ENCODE measurements at places on chromosomes 2 and 18.

DNA sequence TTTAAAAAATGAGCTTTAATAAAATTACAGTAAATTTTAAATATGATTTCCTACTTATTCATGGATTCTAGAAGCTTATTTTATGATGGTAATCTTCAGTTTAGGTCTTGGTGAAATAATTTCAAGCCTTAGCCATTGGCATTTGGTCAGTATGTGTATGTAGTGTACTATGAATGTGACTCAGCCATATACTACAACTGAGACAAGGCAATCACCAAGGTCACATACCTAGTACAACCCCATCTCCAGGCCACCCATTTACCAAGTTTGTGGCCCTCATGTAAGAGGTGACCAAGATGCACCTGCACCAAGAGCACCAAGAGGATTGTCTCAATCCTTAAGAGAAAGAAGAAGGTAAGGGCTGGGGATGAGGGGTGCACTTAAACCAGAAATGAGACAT is 54.8 kb upstream of the FRZB start:
- no peak for DNase-seq

GRCh38 chr18:34921811-34922385 is 119.3 kb upstream of the MAPRE2 start:
- DNase-seq = no peak

- no peak for DNase-seq
Measured at GRCh38 chr2:102506743-102507142, 33.7 kb downstream of the SLC9A4 start.

DNA sequence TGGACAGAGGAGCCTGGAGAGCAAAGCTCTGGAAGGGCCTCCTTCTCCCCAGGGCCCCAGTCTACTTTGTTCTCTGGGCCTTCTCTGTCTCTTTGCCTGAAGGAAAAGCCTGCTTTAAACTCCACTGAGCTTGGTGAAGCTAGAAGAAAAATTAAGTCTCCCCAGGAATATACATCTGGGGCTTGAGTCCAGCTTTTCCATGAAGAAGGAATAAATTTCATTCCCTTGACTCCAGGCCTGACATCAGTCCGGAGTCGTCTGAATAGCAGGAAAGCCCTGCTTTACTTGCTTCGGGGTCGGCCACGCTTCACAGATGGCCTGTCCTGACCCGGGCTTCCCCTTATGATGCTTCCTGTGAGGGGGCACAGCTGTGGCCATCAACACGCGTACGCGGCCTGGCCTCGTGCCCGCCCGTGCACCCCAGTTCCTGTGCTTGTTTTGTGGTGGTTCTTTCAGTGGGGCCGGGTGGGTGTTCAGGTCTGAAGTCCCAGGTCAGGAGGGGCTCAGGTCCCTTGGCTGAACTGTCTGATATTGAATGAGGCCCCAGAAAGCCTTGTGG is 73.6 kb downstream of the ACOXL start:
- no peak for DNase-seq

GRCh38 chr2:10078704-10079265 is 1.4 kb downstream of the CYS1 start:
- DNase-seq = no peak

DNA sequence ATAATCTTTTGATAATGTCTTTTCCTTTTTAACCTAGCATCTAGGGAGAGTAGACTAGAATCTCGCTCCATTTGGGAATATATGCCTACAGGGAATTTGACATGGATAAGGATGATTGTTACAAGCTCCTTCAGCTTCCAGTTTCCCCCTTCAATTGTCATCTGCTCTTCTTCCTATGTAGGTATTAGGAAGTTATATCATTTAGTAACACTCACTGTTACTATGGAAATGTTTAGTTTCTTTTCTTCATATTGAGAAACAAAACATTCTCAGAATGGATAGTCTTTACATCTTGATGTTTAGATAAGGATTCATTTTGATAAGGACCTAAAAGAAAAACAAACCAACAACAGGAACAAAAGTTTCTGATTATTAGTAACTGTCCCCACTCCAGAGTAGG is 127.6 kb downstream of the PHLPP1 start:
- DNase-seq = no peak
